ENCODE measurements at places on chromosomes 16 and 17.
A peak's percentile ranks its signal among the peaks of the same experiment; 100 is the strongest.

DNA sequence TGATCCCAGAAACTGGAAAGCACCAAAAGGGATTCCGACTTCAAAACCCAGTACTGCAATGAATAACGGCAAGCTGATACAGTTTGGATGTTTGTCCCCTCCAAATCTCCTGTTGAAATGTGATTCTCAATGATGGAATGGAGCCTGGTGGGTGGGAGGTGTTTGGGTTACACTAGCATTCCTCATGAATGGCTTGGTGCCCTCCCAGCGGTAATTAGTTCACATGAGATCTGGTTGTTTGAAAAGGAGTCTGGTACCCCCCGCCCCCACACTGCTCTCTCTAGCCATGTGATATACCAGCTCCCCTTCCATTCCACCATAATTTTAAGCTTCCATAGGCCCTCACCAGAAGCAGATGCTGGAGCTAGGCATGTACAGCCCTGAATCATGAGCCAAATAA, 40.1 kb downstream of the RANBP10 start:
- DNase-seq: no peak

- DNase-seq: no peak
Measured at GRCh38 chr16:77794586-77794985, 6.2 kb downstream of the VAT1L start.

DNA sequence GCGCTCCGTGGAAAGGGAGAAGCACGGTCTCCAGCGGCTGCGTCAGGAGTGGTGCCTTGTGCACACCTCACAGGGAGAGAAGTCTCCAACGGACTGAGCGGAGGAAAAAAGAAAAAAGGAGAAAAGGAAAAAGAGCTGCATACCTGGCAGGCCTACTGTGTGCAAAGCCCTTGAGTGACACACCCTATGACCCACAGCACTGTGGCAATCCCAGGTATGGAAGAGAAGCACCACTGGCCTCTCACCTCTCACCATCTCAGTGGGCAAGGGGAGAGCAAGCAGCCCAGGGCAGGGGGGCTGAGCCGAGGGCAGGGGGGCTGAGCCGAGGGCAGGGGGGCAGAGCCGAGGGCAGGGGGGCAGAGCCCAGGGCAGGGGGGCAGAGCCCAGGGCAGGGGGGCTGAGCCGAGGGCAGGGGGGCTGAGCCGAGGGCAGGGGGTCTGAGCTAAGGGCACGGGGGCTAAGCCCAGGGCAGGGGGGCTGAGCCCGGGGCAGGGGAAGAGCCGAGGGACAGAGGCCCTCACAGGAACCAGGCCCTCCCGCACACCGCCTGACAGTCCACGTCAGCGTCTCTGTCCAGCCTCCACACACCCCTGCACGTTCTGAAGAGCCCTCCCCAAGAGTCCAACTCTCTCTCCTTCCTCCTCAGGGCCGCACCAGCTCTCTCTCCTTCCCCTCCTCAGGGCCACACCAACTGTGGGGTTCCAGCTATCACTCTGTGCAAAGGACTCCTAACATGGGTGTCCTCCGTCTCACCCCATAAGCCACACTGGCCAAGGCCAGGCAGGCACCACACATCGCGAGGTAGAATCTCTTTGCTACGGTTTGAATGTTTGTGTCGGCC, 105.8 kb downstream of the ZNF778 start:
- no peak for DNase-seq

- DNase-seq: no peak
Measured at GRCh38 chr16:9434659-9435058, 343.2 kb downstream of the HAPSTR1 start.

DNA sequence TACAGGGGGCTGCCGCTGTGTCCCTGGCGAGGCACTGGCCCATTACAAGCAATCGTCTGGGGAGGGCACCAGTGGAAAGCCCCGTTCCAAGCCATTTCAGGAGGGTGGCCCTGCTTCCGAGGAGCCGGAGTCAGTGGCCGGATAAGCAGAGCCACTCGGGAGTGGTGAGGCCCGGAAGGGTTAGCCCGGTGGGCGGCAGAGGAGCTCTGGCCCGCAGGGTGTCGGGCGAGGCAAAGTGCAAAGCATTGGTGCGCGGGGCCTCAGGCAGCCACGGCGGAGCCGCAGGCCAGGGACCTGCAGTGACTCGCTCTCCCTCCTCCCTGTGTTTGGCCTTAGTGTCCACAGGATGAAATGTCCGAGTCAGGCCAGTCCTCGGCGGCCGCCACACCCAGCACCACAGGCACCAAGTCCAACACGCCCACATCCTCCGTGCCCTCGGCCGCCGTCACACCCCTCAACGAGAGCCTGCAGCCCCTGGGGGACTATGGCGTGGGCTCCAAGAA, 24.6 kb downstream of the NME3 start:
- no peak for DNase-seq

- peak; percentile 47 for DNase-seq
Measured at GRCh38 chr17:37490638-37491614, 1.2 kb downstream of the DUSP14 start.

DNA sequence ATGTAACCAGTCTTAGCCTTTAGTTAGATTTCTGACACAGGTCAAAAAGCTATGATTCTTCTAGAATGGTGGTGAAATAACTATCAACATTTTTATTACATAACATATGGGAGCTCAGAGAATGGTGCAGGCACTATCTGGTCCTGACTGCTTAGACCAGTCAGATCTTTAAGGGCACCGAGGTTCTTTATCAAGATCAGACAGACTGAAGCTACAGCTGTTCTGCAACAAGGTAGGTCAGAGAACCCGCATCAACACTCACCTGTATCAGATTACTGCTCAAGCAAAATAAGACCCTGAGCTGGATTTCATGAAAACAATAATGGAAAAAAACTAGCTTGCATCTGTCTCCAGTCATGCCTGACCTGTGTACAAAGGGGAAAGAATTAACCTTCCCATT, 160.4 kb downstream of the KCNJ2 start:
- no peak for DNase-seq

DNA sequence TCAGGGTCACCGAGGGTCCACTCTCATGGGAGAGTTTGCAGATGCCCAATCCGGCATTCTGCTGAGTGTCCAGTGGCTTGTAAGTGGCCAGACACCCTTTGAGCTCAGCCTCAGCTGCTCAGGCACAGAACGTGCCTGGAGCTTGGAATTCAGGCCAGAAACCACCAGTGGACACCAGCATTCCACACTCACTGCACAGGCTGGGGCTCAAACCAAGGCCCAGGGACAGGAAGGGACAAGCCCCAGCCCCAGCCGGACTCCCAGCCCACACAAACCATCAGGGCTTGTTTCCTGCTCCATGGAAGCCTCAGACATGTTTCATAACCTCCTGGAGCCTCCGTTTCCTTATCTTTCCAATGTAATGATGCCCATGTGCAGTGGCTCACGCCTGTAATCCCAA, 5.0 kb upstream of the NPRL3 start:
- no peak for DNase-seq

DNA sequence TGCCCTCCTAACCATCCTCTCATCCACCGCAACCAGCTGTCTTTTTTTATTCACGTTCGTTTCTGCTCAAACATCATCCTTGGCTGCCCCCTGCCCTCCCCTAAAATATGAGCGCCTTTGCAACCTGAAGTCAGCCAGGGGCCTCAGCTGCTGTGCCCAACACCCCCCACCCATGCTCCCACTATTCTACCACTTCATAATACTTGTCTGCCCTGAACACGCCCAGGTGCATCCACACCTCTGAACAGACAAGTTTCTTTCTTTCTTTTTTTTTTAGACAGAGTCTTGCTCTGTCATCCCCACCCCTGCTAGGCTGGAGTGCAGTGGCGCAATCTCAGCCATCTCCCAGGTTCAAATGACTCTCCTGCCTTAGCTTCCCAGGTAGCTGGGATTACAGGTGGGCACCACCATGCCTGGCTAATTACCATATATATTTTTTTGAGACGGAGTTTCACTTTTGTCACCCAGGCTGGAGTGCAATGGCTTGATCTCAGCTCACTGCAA, 26.9 kb downstream of the CEP295NL start:
- DNase-seq: no peak

GRCh38 chr17:72538901-72539352, 418.1 kb downstream of the SOX9 start:
- DNase-seq: no peak

DNA sequence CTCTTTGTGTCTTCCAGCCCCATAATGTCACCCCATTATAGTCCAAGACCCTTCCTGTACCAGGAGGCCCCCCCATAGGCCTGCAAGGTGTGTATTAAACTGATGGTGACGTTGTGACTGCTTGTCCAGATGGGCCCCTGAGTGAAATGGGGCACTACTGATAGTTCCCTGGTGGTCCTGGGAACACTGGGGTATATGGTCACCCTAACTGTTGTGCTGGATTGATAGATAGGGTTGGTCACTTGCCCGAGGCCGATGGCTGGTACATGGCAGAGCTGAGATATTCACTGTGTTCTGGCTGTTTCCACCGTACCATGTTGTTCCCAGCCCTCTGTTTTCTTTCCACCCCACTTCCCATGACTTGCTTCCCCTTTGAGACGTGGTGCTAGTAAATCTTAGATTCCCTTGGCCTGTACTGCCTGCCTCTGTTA, 4.3 kb downstream of the CNP start:
- no peak for DNase-seq

- DNase-seq: no peak
Measured at GRCh38 chr16:12507366-12507765, 296.3 kb downstream of the CPPED1 start.

DNA sequence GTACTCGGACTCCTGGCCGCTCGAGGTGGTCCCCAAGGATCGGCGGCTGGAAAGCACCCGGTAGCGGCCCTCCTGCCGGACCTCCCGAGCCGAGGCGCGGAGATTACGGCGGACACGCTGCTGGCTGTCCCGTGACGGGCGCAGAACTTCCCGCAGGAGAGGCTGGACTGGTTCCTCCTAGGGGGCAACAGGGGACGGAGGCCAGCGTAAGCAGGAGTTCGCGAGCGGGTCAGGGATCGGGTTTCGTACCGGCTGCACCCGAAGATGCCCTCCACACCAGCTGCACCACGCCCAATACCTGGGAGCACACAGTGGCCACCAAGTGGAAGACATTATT, 341 bp downstream of the SLC7A6OS start:
- DNase-seq: no peak

GRCh38 chr16:11734653-11735043, 8.0 kb downstream of the TXNDC11 start:
- DNase-seq: no peak

GRCh38 chr17:47703191-47703591, 9.2 kb downstream of the TBKBP1 start:
- peak; percentile 48 for DNase-seq

DNA sequence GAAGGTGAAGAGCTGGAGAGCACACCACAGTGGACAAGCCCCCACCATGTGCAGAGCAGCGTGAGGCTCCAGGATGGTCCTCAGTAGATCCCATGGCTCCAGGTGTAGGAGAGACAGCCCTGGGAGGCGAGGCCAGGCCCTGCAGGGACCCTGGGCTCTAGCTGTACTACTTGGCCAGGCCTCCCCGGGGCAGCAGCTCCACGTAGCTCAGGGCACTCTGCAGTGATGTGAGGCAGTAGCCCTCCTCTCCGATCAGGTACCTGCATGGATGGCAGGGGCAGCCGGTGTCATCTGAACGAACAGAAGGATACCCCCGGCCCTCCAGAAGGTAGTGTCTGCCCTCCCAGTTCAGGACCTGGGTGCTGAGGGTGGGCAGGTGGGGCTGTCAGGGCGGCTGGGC, 6.2 kb upstream of the SPATA2L start:
- no peak for DNase-seq

DNA sequence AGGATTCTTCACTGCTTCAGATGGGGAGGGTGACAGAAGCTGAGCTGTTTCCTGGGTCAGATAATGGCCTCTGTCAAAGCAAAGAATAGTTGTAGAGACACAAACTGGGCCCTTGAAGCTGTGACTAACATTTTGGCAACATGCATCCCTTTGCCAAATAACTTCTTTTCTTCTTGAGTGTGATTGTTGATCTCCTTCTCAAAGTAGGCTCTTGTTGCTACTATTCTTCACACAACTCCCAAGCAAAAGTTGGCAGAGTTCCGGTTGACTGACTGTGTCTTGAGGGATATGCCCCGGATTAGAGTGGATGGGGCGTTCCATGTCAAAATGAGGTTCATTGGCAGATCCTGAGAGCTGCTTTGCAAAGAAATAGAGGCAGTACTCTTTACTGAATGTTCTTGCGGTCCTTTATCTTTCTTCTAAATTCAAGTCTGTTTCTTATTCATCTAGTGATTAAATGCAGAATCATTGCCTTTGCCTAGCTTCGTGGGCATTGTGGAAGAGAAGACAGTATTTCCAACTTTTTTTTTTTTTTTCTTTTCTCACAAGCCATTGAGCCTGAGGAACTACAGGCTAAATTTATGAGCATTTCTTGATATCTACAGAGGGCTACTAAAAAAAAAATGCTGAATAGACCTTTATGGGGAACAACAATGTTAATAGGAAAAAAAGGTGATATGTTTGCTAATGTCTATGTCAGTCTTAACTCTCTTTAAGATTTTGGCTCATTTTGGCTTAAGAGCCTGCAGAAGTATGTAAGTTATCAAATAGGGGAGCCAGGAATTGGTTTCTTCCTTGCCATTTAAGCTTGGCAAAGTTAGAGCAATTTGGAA, 5.8 kb downstream of the WIPF2 start:
- DNase-seq: no peak

DNA sequence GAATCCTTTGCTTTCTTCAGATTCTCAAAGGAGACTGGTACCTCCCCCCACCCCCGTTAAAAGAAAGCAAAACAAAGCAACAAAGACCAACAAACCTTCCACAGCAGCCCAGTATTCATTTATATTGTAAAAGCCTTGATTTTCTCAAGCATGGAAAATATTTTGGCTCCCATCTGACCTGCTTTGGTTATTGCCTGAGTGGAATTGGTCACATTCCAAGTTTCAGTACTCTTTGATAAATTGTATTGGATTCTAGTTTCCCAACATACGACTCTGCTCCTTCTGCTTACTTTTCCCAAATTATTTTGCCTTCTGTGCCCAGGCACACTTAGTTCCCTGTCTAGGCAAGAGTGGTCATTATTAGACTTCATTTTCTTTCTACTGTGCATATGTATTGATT, 1.3 kb downstream of the ABCC11 start:
- no peak for DNase-seq
